ENCODE measurements at places on chromosomes 13 and 19. TPM values are rescaled to one million over a fixed set of nuclear protein-coding genes. Genes with fewer than 3 reads are reported as not detected.

Gene TEAD2
- total RNA-seq: 84.3 TPM

Gene DACT3
- 115 TPM for total RNA-seq

Gene COX7A1
- 1.2 TPM for total RNA-seq

Gene GPR18
- not detected for total RNA-seq

Gene C5AR1
- total RNA-seq: not detected

- DNase-seq: peak; percentile 57
Measured at GRCh38 chr13:44867825-44868224, 121.4 kb downstream of the NUFIP1 start.

DNA sequence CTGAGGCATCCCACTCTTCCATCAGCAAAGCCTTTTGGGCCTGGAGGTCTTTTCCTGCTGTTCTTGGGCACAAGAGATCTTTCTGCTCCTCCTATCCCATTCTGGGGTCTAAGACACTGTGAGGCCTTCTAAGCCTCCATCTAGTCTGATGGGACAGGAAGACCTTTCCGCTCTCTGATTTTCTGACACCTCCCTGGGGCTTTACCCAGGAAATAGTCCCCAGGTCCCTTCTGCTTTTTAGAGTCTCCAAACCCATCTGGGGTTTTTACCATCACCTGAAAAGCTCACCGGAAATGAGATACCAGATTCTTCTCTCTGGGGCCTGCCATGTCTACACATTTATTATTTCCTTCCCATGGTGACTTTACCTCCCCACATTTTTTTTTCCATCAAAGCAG lies 21.1 kb downstream of the CLEC17A start:
- DNase-seq: no peak

DNA sequence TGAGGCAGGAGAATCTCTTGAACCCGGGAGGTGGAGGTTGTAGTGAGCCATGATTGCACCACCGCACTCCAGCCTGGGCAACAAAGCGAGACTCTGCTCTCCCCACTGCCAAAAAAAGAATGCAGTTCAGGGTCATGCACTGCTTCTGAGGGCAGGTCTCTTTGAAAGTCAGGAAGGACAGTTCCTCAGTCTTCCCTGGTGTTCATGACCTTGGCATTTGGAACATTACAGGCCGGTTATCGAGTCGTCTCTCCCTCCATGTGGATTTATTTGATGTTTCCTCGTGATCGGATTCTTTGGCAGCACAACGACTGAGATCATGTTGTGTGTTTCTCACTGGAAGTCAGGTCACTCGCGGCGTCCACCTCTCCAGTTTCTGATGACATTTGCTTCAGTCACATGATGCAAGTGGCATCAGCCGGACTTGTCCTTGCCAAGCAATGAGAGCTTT lies 17.2 kb downstream of the FGF21 start:
- no peak for DNase-seq

- DNase-seq: peak; percentile 90
Measured at GRCh38 chr13:50229960-50230661, 214.9 kb downstream of the KCNRG start.

DNA sequence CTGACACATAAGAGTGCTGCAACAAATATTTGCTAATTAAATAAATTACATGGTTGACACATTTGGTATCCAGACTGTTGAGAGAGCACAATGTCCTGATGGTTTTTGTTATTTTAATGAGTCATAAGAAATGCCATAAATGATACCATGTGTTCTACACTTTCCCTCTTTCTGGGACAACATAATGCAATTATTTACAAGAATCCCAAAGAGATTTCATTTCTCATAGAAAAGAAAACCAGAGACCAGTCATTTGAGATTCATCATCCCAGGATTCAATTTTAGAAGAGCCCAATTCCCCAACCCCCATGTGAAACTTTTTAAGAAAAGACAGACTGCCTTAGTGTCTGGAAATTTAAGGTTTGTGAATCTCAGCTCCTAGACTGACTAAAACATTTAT lies 399.6 kb downstream of the DCT start:
- no peak for DNase-seq

DNA sequence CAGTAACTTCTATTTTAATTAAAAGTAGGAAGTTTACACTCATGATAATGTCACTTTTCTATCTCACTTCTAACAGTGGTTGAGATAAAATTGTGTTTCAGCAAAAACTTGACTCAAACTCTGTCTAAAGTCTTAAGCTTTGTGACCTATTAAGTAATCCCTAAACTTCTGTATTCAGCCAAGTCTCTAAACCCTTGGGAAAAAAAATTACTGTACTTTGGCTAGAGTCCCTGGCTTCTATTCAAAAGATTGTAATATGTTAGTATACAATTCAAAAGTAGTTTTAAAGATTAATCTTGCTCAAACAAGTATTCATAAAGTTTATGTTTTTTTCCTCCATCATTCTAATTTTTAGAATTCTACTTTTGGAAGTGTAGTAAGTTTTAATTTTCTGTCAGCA lies 1248.8 kb downstream of the UQCRFS1 start:
- no peak for DNase-seq

DNA sequence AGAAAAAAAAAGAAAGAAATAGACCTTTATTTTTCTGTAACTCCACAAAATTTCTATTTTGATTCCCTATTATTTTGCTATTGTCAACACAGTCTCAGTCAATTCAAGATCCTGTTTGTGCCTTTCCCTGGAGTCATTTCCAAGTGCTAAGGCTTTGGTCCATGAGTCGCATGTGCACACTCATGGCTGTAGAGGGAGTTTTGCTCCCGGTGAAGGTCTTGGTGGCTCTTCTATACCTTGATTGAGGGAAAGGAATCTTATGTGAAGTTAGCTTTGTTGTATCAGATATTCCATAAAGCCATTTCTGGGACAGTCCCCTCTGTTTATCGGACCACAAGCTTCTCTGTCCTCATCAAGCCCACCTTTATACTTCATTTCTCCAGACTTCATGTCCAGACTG lies 58.7 kb upstream of the ALOX5AP start:
- peak; percentile 50 for DNase-seq

GRCh38 chr19:11375143-11375948 lies 880 bp downstream of the SWSAP1 start:
- no peak for DNase-seq

GRCh38 chr19:4144666-4145249 lies 8.7 kb upstream of the CREB3L3 start:
- no peak for DNase-seq

DNA sequence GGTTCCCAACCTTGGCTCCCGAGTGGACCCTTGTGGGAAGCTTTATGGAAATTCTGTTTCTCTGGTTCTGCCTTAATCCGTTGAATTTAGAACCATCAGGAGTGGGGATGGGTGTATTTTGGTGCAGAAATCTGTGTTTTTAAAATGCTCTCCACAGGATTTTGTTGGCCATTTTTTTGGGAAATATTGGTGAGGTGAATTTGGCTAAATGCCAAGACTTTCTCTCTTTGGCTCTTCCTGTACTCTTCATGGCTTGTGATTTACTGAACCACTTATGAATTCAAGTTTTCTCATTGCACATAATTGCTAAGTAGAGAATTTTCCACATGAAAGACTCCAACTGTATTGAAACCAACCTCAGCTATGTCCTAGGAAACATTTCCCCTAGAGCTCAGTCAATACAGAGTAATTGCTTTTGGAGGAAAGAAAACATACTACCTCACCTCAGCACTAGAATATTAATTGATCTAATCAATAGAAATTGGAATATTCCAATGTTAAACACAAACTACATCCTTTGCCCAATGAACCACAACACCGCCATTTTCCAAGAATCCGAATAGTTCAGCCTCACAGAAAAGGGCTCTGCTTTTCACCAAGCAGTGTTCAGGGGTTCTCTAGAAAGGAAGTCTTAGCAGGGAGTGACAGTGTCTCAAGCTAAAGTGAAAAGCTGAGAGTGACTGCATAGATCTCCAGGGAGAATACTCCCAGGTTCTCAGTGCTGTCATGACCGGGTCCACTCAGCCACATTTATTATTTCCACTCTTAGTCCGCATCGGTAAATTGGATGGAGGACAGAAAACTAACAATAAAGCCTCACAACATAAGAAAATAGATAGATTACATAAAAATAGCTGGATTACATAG lies 60.3 kb downstream of the ERCC5 start:
- no peak for DNase-seq

- no peak for DNase-seq
Measured at GRCh38 chr13:113140677-113141600, 17.5 kb upstream of the PROZ start.

DNA sequence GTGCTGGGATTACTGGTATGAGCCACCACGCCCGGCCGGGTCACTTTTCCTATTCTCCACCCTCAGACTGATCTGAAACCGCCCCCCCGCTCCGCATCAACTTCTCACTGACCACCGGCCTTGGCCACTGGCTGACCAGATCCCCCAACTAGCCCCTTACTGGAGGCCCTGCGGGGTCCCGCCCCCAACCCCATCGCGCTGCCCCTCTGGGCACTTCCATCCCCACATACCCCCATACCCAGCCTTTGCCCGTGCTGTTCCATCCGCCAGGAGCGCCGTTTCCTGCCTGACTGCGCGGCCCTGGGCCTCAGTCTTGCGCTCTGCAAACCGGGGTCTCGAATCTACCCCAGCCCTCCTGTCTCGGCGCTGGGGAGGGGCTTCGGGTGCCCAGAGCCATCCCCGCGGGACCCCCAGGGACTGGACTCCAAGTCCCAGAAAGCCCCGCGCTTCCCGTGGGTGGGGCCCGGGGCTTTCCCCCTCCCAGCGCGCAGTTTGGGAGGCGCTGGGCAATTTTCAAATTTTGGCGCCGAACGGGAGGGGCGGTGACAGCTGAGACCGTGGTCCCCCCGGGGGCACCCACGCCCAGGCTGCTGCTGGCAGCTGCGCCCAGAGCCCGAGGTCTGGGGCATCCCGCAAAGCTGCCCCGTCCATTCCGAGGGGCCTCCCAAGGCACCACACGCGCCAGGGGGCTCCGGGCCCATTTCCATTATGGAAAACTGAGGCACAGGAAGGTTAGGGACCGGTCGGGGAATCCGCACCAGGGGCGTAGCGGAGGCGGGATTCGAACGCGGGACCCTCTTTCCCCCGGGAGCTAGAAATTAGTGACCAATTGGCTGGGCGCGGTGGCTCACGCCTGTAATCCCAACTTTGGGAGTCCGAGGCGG lies 5.2 kb upstream of the LMNB2 start:
- DNase-seq: peak; percentile 71

- no peak for DNase-seq
Measured at GRCh38 chr13:24083722-24084421, 76.6 kb upstream of the SPATA13 start.

GRCh38 chr13:61113140-61113658 lies 302.4 kb downstream of the PCDH20 start:
- DNase-seq: no peak
